KBM-7 (cell line): ENCODE measurements at places on chromosomes 1 and 21.

DNA sequence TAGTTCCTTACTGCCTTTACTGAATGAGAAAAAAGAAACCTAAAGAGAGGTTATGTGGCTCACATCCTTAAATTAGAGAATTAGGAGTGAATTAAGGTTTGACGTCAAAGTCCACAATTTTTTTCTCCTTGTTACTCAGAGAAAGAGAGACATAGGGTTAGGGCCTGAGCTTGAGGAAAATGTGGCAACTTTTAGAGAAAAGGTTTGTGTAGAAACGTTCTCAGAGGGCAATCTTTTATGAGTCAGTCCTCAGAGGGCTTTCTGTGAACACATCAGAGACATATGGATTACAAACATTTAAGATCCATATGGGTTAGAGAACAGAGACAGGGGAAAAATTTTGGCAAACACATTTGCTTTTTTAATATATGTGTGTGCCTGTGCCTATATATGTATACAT is 242.8 kb downstream of the TGFB2 start:
- no peak for DNase-seq

- peak; percentile 66 for DNase-seq
Observed at GRCh38 chr1:7975212-7975865, 13.8 kb downstream of the PARK7 start.

- no peak for DNase-seq
Observed at GRCh38 chr1:1307261-1307922, 338 bp downstream of the ACAP3 start.

DNA sequence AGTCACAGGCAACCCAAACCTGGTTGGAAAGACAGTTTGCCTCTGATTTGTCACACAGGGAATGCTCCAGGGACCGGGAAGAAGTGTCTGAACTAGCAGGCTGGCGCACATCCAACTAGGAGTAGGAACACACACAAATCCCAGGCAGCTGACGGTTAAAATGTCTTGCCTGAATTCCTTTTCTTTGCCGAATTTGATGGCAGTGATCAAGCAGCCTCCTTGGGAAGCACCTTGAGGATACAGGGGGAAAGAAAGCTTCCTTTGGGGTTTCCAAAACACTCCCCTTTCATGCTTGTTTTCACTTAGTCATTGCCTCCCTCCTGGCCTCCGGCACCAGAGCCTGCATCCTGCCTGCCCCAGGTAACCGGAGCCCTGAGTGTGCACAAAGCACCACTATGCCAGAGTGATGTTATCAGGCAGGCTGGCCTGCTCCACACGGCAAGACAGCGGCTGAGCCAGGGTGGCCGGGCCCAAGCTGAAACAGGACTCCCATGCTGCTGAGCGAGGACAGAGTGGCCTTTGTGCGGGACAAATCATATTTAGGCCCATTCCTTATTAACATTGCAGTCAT is 193.8 kb downstream of the LMX1A start:
- DNase-seq = no peak

DNA sequence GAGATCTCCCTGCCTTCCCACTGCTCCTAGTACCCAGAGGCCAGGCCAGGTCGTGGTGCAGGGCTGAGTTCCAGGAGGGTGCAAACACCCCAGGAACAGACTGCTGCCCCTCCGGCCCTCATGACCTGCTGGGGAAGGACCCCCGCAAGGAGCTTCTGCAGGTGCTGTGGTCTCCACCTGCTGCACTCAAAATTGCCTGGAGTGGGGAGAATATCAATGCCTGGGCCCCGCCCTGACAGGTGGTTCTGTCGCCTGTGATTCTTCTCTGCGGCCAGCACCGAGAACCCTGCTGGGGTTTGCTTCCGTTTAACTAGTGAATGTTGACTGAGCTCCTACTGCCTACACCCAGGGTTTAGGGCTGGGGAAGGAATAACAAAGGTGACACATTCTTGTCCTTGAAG is 2.1 kb upstream of the TFF3 start:
- DNase-seq = no peak

- DNase-seq = no peak
Observed at GRCh38 chr1:156612666-156613065, 6.5 kb upstream of the HAPLN2 start.

DNA sequence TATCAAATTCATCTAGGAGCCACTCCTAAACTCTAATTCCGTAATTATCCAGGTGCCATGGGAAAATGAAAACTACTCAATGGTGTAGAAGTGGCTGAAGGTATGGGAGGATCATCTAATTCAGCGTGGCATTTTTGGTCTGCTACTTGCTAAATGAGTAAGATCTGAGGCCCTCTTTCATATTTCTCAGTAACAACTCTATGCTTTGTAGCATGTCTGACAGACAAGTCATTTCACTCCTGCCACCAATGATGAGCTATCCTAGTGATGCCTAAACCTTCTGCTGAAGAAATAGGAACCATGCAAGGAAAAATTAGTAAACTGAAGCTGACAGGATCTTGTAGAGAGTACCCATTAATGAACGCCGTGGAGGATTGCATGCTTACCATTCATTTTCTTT is 145.3 kb downstream of the NTNG1 start:
- no peak for DNase-seq

DNA sequence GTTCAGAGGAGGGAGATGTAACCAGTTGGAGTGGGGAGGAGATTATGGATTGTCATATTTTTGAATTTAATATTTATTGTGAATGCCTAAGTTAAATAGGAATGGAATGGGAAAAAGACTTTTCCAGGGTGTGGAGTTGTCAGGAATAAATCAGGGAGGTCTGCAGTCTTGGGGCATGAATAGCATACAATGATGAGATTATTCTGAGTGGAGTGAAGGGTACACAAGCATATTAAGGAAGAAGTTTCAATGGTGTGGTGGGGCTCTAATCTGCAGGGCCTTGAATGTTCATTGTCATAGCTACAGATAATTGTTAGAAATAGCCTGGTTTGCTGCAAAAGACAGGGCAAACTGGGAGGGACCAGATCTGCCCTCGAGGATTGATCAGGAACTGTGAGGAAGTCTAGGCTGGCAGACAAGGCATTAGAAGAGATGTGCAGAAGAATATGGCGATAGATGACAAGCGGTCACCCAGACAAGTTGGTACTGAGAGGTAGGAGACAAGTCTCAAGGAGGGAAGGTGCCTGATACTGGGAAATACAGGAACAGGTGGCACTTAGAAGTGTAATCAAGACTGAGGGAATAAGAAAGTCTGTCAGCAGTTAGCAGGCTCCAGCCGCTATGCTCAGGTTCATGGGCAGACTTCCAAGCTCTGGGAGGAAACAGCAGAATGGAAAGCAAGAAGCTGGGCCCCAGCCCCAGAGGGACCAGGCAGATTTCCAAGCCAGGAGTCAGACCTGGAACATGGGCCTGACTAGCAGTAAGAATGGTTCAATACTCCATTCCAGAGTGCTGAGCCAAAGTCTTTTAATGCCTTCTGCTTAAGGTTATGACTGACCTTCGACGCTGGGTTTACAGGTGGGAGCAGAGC is 20.9 kb upstream of the RGL1 start:
- no peak for DNase-seq

DNA sequence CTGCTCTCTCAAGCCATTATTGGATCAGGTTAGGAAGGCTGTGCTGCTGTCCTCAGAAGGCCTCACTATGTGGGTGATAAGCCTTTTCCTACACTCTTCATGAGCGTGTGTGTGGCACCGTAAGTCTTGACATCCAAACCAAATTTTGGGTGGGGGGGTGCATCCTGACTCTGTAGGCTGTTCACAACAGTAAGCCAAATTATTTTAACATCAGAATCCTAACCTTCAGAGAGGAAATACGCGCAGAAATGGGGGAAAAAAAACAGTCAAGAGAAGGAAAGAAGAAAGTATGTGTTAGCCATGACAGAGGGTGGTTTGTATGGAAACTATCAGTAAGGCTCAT is 21.0 kb downstream of the STPG1 start:
- no peak for DNase-seq

GRCh38 chr1:155794605-155795245 is 62.3 kb downstream of the GON4L start:
- DNase-seq = no peak

GRCh38 chr1:154910851-154911250 is 25.7 kb downstream of the PMVK start:
- no peak for DNase-seq

- no peak for DNase-seq
Observed at GRCh38 chr1:93740601-93741031, 59.0 kb upstream of the BCAR3 start.

- DNase-seq = peak; percentile 42
Observed at GRCh38 chr1:163174524-163175437, 27.9 kb downstream of the RGS5 start.

GRCh38 chr1:48021792-48022191 is 24.6 kb upstream of the TRABD2B start:
- DNase-seq = no peak

DNA sequence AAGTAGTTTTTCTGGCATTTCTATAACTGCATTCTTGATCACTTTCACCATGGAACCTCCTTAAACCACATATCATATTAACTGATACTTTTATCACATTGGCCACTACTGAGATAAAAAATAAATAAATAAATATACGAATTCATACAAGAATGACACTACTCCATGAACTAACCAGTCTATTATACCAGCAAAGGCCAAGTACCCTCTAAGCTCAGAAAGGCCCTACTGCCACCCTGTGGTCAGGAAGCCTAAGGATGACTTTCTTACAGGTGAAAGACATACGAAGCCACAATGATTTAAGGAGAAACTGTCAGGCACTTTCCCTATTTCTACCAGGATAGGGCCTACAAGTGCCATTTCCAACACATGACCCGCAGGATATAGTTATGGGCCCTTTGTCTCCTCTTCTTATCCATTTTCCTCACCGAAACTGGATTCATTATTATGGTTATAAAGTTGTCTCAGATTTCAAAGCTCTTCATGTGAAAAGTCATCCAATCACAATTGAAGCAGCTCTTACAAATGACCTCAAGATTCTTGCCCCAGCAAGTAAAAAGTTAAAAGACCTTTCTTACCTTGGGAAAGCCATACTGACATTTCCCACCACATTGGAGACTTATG is 23.9 kb downstream of the DNAJC8 start:
- DNase-seq = peak; percentile 78

DNA sequence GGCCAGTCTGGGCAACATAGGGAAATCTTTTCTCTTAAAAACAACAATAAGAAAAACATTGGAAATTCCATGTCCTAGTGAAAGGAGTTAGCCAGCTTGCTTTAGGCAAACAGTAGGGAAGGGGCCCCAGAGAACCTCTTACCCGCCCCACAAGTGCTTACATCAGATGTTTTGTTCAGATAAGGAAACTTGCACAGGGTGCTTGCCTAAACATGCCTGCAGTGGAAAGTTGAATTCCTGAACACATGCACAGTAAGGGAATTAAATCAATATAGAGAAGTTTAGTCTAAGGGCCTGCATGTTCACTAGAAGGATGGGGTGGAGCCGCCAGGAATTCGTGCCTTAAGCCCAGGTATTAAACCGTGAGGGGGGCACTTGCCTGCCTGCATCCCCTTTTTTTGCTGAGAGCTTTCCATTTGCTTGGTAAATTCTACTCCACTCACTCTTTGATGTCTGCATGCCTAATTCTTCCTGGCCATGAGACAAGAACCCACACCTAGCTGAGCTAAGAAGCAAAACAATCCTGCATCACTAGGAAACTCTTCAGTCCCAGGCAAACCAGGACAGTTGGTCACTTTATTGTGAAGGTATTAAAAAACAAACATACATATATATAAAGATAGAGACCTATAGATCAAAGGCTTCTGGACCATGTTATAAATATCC is 499.0 kb downstream of the SIPA1L2 start:
- no peak for DNase-seq

DNA sequence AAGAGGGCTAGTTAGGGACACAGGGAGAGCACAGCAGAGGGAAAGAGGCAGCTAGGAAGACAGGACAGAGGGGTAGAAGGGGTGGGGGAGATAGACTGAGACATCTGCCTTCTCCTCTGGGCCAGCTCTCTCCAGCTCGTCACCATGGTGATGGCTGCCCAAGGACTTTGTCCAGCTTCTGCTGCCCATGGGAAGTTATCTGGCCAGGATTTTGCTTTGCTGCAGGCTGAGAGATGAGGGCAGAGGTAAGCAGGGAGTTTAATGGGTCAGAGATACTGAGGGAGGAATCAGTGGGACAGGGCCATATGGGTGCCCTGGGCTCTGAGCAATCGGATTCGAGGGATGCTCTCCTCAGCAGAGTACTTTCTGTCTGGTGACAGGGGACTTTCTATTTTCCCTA is 34.5 kb upstream of the GPR37L1 start:
- DNase-seq = no peak

GRCh38 chr1:25445993-25446538 is 15.4 kb downstream of the MACO1 start:
- no peak for DNase-seq

- no peak for DNase-seq
Observed at GRCh38 chr1:198677027-198677426, 38.2 kb downstream of the PTPRC start.

GRCh38 chr1:150545486-150546032 is 3.6 kb upstream of the ADAMTSL4 start:
- DNase-seq = no peak

DNA sequence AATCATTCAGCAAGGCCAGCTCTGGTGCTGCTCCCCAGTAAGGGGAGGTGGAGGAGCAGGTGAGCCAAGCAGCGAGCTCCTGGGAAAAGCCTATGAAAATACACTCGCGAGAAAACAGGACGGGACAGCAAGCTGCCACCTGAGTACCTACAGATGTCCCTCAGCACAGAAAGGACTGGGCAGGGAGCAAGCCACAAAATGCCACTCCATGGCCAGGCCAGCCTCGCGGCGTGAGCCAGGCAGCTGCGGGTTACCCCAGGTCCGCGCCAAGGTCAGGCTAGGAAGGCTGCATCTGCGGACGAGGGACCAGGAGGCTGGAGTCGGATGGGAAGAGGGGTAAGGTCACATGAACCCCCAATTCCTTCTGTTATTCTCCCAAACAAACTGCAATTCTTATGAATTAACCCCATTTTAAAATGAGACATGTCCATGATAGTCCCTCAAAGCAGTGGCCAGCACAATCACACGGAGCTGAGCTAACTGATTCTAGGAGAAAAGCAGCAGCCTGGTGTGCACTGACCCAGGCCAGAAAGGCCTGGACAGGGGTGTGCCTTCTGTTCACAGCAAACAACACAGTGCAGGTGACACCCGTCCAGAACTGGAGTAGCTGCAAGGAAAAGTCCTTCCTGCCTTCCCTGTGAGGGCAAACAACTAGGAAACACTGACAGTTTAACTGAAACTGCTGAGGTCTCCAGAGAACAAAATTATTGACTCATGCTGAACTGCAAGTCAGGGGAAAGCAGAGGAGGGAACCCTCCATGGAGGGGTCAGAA is 26.5 kb downstream of the PARP1 start:
- no peak for DNase-seq

- DNase-seq = no peak
Observed at GRCh38 chr1:214319938-214320337, 39.0 kb downstream of the SMYD2 start.

GRCh38 chr1:29396438-29397255 is 160.3 kb downstream of the PTPRU start:
- no peak for DNase-seq

GRCh38 chr1:227890451-227891222 is 57.1 kb downstream of the WNT9A start:
- no peak for DNase-seq

- DNase-seq = no peak
Observed at GRCh38 chr1:172581779-172582178, 48.8 kb downstream of the SUCO start.
